Ascending aorta (tissue), 2 donors: ENCODE measurements at places on chromosomes 7 and 10. TPM values are rescaled to one million over a fixed set of nuclear protein-coding genes. Genes with fewer than 3 reads are reported as not detected.

The DDX56 gene
- 51.0 TPM for total RNA-seq

DNA sequence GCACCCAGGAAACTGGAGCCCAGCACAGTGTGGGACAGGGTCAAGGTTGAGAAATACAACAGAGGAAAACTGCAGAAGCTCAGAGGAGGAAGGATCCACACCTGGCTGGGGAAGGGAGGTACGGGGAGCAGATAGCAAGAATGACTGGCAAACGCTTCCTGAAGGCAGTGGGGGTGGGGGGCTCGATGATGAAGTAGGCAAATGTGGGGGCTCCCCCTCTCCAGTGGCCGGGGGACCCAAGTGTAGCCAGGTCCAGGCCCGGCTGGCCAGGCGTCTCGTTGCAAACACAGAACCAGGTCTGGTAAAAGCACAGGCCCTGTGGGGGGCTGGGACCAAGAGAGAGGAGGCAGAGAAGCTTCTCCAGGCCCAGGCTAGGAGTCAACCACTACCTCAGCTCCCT lies 7.7 kb downstream of the CHST15 start:
- DNase-seq = no peak

The PIK3AP1 gene
- total RNA-seq = 5.9 TPM

The STAG3 gene
- total RNA-seq = not detected

The PRXL2A gene
- total RNA-seq = 22.7 TPM

The IGFBP1 gene
- not detected for total RNA-seq

DNA sequence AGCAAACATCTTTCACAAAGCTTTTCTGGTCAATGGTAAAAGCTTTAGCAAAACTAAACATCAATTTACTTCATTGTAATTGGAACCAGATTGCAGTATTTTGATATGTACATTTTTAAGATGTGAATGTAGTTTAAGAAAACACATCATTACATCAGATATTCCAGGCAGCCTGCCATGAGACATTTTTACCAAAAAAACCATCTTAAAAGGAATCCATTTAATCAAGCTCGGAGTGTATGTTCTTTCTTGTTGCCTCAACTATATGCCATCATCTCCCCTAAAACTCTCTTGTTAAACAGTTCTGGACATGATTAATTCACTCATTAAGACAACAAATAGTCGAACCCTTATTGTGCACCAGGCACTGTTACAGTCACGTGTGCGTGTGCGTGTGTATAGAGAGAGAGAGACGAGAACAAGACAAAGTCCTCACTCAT lies 97.5 kb downstream of the UBE2H start:
- DNase-seq = no peak

The HOXA6 gene
- total RNA-seq = 15.3 TPM

- DNase-seq = no peak
Measured at GRCh38 chr7:37557571-37558209, 109.0 kb upstream of the ELMO1 start.

DNA sequence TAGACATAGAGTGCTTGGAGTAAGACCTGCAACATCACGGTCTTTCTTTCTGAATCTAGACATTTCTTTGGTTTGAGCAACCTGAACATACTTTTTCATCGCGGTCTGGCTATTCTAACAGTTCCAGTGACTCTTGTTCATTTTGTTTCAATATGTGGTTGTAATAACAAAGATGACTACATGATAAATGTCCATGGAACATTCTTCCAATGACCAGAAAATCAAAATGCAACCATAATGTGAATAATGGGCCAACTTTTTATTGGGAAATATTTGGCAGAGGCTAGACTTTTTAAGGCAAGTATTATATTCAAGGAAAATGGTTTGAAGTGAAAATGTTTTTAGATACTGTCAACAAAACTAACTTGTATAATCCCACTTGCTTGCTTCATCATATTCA lies 282.5 kb downstream of the INHBA start:
- no peak for DNase-seq

The SLC16A9 gene
- 2.9 TPM for total RNA-seq

The SKIDA1 gene
- total RNA-seq = not detected

- no peak for DNase-seq
Measured at GRCh38 chr7:98998821-98999725, 120.7 kb downstream of the TRRAP start.

The INPP5F gene
- 5.1 TPM for total RNA-seq

The TRIM73 gene
- total RNA-seq = 5.2 TPM

The TMEM229A gene
- not detected for total RNA-seq

GRCh38 chr7:46478046-46478445 lies 557.0 kb upstream of the IGFBP3 start:
- no peak for DNase-seq

- no peak for DNase-seq
Measured at GRCh38 chr7:121352323-121352722, 23.5 kb downstream of the WNT16 start.

- no peak for DNase-seq
Measured at GRCh38 chr7:66919304-66919703, 1.7 kb upstream of the TMEM248 start.

GRCh38 chr10:131625041-131625440 lies 275.8 kb upstream of the PPP2R2D start:
- no peak for DNase-seq

The VWDE gene
- not detected for total RNA-seq

DNA sequence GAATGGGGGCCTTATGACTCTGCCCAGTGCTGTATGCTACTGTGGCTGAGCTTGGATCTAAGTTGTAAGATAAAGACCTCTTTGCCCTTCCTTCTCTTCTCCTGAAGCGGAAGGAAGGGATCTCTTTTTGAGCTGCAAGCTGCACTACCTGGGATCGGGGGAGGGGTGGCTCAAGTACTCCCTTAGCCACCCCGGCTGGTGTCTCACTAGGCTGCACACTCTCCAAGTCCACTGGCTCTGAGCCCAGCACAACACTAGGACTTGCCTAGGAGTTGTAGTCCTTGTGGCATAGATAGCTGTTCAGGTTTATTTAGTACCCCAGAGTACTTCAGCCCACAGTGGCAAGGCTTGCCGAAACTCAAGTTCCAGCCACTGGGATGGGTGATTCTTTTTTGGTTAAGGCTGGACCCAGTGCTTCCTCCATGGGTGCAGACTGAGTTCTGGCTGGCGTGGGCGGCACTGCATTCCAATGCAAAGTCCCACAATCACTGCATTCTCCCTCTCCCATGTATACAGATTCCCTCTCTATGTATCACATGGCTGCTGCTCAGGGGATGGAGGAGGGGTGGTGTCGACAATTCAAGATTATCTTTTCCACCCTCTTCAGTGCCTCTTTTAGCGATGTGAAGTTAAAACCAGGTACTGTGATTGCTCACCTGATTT lies 76.2 kb upstream of the SLC25A13 start:
- no peak for DNase-seq

DNA sequence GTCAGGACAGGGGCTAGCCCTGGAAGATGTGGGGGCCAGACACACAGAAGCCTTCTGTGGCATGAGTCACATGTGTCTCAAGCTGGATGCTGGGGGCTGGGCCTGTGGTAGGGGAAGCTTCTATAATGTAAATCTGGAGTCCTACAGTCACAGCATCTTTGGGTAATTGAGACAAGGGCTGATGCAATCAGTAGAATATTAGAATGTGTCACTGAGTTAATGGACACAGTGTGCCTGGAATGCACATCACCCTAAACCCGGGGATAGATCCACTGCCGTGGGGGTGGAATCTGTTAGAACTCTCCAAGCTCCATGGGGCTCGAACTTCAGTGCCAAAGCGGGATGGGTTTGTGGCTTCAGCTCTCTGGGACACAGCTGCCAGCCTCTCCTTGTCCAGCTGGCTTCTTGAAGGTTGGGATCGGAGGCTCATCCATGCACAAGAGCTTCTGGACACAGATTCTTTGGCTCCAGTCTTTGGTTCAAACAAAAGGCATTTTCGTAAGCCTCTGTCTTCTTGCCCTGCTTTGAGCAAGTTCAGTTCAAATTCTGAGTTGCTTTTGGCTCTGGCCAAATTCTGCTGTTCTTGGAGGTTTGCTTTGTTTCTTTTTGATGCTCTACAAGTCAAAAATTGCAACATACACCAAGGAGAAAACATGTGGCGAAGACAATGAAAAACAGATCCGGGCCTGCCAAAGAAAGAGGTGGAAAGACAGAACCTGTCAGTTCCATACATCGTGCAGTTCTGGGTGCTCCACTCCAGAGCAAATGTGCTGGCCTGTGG lies 194.8 kb upstream of the ZNF32 start:
- no peak for DNase-seq

DNA sequence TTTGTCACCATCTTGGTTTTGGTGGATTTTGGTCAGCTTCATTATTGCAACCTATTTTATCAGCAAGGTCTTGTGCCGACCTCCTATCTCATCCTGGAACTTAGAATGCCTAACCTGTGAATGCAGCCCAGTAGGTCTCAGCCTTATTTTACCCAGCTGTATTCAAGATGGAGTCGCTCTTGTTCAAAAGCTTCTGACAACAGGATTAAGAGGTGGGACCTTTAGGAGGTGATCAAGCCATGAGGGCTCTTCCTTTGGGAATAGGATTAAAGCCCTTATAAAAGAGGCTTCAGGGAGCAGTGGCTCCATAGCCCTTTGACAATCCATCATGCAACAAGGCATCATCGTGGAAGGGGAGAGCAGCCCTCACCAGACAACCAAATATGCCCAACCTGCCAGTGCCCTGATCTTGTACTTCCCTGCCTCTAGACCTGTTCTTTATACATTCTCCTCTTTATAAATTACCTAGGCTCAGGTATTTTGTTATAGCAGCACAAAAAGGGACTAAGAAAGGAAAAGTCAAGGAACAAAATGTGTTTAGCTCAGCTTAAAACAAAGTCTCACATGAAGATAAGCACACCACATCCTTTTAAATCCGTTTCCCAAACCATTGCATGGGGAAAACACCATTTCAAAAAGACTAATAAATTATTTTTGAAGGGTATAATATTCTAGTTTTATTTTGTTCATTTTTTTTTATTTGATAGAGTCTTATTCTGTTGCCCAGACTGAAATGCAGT lies 8.5 kb upstream of the MAP3K8 start:
- no peak for DNase-seq

The OR2A5 gene
- total RNA-seq = not detected

- DNase-seq = no peak
Measured at GRCh38 chr7:117249696-117250095, 73.2 kb downstream of the WNT2 start.

The TSPAN33 gene
- 8.1 TPM for total RNA-seq

DNA sequence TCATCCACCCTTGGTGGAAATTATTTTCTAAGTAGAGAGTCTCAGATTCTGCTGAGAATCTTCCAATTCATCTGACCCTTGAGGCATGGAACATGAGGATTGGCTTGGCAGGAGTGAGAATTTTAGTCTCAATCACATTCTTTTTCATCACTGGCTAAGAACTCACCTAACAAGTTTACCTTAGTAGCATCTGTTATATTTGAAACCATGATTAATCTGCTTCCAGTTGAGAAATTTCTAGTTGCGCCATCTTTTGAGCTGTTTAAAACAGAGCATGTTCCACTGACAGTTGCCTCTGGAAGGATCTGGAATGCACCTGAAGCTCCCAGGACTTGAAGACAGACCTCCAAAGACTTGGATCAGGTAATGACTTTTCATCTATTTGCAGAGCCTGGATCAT lies at the start of gene LIPK:
Gene LIPK (plus strand): TSS at position 292 of the 400 bp plus-strand sequence. CDS start 18,295 bp downstream, outside the sequence.
- no peak for DNase-seq

The TAS2R39 gene
- not detected for total RNA-seq

The HBP1 gene
- total RNA-seq = 62.2 TPM

DNA sequence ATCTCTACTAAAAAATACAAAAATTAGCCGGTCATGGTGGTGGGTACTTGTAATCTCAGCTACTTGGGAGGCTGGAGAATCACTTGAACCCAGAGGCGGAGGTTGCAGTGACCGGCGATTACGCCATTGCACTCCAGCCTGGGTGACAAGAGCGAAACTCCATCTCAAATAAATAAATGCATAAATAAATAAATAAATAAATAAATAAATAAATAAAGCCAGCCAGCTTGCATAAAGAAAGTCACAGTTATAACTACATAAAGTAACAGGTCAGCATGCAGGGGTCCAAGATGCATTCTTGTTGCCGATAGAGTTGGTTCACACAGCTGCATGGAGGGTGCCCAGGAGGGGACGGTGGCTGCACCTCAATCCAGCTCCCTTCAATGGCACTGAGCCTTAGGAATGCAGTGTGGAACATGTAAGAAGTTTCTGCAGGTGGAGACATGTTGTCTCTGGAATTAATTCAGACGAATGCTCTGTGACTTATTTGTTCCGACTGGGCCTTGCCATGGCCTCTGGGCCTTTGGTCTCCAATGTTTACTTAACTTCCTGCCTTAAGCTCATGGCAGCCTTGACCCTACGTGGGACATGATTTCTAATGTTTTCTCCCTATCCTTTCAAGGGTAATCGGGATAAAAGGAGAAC lies 159.6 kb upstream of the PRKCQ start:
- DNase-seq = no peak

- peak; percentile 71 for DNase-seq
Measured at GRCh38 chr7:28686418-28686800, 271.7 kb downstream of the TRIL start.

DNA sequence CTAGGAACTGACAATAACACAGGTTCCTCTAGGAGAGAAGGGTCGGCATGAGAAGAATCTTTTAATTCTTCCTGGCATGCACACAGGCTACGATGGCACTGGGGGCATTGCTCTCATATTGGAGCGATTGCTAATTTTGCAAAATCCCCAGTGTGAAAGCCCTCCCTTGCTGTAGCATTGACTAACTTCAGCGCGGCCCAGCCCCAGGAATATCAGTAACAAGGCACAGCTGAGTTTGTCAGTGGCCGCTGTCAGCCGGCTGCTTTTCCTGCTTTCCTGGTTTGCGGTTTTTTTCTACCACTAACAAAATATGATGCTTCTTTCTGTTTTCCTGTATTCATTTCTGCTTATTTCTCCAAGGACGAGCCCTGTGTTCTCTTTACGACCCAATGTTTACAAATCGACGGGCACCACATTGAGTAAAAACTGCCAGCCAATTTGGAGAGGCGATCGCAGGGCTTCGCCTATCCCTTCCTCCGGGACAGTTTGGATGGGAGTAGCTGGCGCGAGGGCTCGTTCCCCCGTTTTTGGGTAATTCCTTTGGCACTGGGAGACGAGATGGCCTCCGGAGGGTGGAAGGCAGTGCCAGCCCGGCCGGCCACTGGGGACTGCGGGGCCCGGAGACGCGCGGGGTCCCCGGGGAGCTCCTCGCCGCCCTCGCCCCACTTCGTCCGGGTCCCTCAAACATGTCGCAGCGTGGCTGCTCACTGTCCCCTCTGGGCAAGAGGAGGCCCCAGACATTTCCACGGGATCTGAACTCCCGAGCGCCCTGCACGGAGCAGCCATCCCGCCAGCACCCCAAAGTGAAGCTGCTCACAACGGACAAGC lies 967 bp downstream of the ADARB2 start:
- DNase-seq = no peak

The OR6B1 gene
- not detected for total RNA-seq

The ARHGEF5 gene
- total RNA-seq = 3.5 TPM
